ENCODE measurements at places on chromosomes 2 and 18. TPM values are rescaled to one million over a fixed set of nuclear protein-coding genes. Genes with fewer than 3 reads are reported as not detected.
A peak's percentile ranks its signal among the peaks of the same experiment; 100 is the strongest.

GRCh38 chr2:121736140-121736461, 574 bp downstream of the NIFK start:
- DNase-seq, result no peak

GRCh38 chr18:13216092-13216582, 2.4 kb upstream of the LDLRAD4 start:
- DNase-seq, result peak; percentile 78

DNA sequence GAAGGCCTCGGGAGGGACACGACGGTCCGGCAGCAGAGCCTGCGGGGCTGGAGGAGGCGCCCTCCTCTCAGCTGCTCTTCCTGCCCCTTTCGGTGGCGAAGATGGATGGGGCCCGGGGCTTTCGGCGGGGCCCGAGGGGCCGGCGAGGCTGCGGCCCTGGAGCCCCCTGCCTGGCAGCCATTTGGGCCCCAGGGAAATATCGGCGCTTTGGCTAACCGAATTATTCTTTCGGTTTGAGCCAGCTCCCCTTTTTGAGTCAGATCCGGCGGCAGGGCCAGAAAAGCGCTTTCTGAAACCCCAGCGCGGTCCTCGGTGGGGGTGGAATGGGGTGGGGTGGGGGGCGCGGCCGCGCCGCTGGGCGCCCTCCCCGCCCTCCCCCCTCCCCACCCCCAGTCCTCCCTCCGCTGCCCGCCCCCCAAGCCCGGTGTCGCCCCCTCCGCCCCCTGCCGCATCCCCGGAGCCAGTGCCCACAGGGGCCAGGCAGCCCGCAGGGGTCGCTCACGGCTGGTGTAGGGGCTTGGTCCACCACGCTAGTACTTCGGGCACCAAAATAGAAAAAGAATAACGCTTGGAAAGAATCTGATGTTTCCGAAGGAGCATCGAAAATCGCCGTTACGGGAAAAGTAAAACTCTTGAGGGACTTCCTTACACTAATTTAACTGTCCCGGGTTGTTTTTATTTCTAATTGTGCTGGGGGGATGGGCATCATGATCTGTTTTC, 9.1 kb upstream of the ARID5A start:
- no peak for DNase-seq

GRCh38 chr2:44389895-44390294, 28.1 kb downstream of the CAMKMT start:
- no peak for DNase-seq

DNA sequence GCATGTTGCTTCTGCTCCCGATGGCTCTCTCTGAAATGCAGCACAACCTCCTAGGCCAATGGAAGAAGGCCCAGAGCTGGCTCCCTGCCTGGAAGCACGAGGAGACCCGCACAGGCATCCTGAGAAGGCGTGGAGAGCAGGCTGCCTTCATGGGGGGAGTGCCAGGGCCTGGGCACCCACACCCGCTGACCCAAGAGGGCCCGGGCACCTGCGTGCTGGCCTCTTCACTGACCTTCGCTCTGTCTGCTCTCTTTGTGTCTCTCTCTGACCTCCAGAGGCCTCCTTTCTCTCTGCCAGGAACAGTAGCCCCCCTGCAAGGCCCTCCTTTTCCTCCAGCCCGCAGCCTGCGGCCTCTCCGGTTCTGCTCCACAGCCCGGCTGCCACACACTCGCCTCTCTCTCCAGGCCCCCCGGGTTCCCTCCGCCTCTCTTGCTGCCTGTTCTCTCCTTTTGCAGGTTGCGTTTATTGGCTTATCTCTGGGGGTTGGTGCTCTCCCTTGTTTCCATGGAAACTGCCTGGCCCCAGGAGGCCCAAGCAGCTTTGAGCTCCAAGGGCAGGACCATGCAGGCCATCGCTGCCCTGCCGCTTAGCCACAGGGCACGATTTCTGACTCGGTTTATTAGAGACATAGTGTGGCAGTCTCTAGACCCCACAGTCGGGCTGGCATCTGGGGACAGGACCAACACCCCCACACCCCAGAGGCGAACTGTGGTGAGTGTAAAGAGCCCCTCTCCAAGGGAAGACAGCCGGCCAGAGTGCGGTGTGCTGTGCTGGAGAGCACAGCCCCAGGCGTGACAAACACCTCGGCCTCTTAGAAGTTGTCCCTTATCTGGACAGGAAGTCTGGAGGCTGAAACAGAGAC, 1.7 kb downstream of the MZT2B start:
- no peak for DNase-seq

- DNase-seq, result no peak
These were observed 97.0 kb downstream of the NEB start for GRCh38 chr2:151637271-151637781.

- no peak for DNase-seq
These were observed 450.2 kb upstream of the KLHL29 start for GRCh38 chr2:22934747-22935146.

GRCh38 chr18:23743733-23744333, 54.6 kb downstream of the LAMA3 start:
- no peak for DNase-seq

- DNase-seq, result no peak
These were observed 80.4 kb downstream of the CTAGE1 start for GRCh38 chr18:22337306-22337705.

DNA sequence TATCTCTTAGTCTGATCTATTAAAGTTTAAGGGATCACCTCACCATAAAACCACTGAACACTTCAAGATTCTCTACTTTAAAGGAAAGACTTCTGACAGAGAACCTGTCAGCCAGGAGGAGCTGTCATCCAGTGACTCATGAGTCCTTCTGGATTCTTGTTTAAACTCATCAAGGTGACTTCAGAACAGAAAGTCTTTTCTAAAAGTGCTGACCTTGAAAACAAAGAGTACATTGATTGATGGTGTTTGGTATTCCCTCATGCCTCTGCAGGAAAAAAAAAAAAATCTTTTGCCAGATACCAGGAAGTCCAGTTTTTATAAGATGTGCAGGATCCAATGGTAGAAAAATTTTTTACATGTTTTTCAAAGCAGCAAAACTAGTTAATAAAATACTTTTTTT, 12.3 kb downstream of the DSG2 start:
- DNase-seq, result no peak

GRCh38 chr18:6650747-6651146, 78.8 kb upstream of the ARHGAP28 start:
- DNase-seq, result no peak

- no peak for DNase-seq
These were observed 69.0 kb downstream of the COL6A3 start for GRCh38 chr2:237344942-237345341.

DNA sequence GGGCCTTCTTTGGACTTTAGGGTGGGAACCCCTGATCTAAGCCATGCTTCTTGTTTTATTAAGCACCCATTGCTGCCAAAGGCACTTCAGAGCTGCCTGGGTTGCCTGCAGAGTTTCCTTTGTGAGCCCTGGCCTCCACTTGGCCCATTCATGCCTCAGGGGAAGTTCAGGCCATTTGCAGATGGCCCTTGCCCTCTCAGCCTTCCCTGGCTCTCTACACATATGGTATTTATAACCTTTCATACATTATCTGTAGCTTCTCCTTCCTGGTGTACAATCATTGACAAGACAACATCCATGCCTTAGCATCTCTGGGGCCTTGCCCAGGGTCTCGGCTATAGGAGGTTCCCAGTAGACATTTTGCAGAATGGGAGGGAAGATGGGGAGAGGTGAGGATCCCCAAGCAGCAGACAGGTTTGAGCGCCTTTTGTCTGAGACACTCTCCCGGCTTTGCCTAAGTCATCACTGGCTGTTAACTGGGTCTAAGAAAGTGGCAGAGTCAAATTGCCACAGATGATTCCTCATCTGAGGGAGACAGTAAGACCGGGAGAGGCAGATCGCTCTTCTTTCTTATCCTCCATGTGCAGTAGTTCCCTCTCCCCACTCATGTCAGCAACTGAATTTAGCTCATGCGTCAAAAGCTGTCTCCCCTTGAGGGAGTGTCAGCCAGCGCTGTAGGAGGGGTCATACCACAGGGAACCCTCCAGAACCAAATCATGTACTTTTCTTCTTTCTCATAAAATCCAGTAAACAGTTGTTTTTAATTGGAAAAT, 2.7 kb downstream of the EHD3 start:
- no peak for DNase-seq

GRCh38 chr2:65452150-65452895, 19.9 kb upstream of the SPRED2 start:
- no peak for DNase-seq

GRCh38 chr2:44139741-44140140, 28.9 kb upstream of the PPM1B start:
- DNase-seq, result no peak

DNA sequence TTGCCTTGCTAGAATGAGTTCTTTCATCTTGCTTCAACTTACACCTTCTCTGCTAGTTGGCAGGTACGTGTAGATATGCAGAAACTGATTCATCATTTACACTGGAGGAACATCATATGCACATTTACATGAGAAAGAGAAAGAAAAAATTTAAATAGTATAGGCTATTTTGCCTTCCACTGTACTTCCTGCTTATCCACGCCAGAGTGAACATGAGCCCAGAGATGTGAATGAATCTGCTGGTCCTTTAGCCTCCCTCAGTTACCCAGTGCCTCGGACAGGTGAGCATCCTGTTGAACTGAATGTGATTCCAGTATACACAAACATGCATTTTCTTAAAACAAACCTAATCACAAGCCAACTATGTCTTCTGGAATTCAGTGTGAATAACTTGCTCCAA, 83.6 kb downstream of the SESTD1 start:
- DNase-seq, result no peak

DNA sequence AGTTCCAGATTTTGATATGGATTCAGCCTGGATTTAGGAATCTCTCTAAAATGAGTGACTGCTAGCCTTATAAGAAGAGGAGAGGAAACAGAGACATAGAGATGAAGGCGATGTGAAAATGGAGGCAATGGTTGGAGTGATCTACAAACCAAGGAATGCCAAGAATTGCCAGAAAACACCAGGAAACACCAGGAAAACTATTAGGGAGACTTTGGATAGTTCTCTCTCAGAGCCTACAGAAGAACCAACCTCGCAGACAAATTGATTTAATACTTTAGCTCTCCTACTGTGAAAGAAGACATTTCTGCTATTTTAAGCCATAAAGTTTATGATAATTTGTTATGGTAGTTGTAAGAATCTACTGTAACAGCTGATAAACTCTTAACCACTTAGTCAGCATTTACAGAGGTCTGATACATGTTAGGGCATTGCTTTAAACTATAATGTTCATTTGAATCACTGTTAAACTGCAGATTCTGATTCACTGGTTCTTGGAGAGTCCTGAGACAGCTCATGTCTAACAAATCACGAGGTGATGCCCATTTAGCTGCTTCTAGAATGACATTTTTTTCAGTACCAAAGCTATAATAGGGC, 1702.6 kb upstream of the LRRTM1 start:
- DNase-seq, result no peak

DNA sequence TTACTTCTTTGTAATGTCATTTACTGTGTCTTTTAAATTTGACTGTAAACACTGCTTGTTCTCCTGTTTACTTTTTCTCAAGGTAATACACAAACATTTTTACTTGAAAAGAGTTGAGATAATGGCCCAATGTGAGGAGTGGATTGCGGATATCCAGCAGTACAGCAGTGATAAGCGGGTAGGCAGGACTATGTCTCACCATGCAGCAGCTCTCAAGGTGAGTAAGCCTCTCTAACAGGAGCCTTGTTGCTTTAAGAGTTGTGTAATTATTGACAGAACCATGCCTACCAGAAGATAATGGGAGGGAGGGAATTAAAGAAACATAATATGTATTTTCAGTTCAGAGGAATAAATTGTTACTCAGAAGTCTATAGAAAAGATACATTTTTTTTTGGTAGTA, 16.5 kb upstream of the TTC27 start:
- DNase-seq, result no peak

DNA sequence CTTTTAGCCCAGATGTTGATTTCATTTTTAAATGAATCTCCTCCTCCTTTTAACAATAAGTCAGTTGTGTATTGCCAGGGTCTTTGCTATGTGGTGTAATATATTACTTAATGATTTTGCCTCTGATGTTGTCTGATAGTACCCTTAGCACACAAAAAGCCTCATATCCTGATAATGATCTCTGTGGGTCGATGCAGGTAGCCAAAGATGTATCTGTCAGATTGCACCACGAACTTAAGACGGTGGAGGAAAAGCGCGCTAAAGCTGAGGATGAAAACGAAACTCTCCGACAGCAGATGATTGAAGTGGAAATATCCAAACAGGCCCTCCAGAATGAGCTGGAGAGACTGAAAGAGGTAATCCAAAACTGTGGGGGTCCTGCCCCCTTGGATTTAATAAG, 14.8 kb downstream of the MTCL1 start:
- DNase-seq, result peak; percentile 26

DNA sequence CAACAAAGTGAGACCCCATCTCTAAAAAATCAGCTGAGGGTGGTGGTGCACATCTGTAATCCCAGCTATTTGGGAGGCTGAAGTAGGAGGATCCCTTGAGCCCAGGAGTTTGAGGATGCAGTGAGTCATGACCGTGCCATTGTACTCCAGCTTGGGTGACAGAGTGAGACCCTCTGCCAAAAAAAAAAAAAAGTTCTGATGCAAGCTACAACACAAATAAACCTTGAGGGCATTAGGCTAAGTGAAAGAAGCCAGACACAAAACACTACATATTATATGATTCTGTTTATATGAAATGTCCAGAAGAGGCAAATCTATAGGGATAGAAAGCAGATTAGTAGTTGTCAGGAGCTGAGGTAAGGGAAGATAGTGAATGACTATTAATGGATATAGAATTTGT, 13.0 kb downstream of the YWHAQ start:
- no peak for DNase-seq

DNA sequence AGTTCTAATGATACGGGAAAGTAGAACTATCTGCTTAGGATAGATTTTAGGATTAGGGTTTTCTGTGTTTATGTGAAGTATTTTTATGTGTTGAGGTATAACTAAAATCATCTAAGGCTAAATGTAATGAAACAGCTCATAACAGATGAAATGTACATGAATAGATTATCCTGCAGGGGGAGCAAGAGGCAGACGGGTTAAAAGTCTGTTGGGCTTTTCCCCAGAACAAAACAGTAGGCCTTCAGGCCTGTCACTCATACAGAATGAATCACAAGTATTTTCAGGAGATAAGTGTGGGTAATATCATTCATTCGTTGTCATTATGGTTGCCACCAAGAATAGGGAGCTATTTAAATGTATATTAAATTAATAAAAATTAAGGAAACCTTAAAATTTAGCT, 107.9 kb upstream of the IL1R2 start:
- no peak for DNase-seq

- no peak for DNase-seq
These were observed 169.6 kb upstream of the EPHA4 start for GRCh38 chr2:221741496-221742211.

Gene ACVR1
- 31.7 TPM for total RNA-seq

Gene LIPG
- 6.2 TPM for total RNA-seq

Gene RELCH
- total RNA-seq, result 106 TPM

Gene IL36B
- not detected for total RNA-seq

Gene PIEZO2
- 3.9 TPM for total RNA-seq

Gene ASXL3
- 5.9 TPM for total RNA-seq

Gene GBX2
- not detected for total RNA-seq

Gene CYBRD1
- total RNA-seq, result 60.7 TPM

Gene L3MBTL4
- 8.5 TPM for total RNA-seq

Gene ATP5MC3
- 187 TPM for total RNA-seq

Gene ANKRD30B
- not detected for total RNA-seq

Gene RGPD4
- total RNA-seq, result 0.08 TPM

Gene DIPK1C
- not detected for total RNA-seq

Gene GCG
- not detected for total RNA-seq

Gene RESP18
- not detected for total RNA-seq

All from ureter (tissue), 1 donor.